Stimulated activated CD8-positive, alpha-beta memory T cell treated with anti-CD3 and anti-CD28 coated beads, Interleukin-15, amount 100 ng/mL, for 1 hour (primary cell): ENCODE measurements at places on chromosomes 4 and X.

- no peak for DNase-seq
These were observed 9.5 kb upstream of the FAM200B start for GRCh38 chr4:15672101-15672500.

DNA sequence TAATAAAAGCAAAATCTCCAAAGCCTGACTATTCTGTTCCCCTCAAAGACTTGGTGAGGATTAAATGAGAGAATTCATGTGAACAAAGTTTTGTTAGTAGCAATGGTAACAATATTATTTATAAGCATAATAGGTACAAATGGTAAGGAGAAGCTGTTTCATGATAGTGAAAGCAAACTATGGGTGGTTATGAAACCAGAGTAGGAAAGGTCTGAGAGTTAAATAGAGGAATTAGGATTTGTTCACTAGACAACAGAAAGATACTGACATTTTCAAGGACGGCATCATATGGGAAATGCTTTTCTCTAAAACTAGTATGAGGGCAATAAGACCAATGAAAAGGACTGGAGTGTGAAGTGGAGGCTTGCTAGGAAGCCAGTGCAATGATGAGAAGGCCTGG, 128.6 kb upstream of the FTHL17 start:
- no peak for DNase-seq

DNA sequence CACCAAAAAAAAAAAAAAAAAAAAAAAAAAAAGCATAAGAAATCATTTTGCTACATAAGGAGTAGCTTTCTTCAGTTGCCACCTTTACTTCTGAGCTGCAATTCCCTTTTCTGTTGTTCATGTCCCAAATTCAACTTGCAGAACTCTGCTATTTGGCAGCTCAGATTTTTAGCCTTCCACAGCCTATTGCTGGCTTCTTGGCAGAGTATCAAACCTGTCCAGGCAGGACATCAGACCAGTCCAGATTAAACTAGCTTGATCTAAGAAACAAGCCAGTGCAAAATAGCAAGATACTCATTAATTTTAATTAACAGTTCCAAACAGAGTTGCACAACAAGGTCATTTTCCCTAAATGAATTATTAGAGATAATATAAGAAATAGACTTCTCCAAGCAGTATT, 123.6 kb upstream of the NR3C2 start:
- no peak for DNase-seq

DNA sequence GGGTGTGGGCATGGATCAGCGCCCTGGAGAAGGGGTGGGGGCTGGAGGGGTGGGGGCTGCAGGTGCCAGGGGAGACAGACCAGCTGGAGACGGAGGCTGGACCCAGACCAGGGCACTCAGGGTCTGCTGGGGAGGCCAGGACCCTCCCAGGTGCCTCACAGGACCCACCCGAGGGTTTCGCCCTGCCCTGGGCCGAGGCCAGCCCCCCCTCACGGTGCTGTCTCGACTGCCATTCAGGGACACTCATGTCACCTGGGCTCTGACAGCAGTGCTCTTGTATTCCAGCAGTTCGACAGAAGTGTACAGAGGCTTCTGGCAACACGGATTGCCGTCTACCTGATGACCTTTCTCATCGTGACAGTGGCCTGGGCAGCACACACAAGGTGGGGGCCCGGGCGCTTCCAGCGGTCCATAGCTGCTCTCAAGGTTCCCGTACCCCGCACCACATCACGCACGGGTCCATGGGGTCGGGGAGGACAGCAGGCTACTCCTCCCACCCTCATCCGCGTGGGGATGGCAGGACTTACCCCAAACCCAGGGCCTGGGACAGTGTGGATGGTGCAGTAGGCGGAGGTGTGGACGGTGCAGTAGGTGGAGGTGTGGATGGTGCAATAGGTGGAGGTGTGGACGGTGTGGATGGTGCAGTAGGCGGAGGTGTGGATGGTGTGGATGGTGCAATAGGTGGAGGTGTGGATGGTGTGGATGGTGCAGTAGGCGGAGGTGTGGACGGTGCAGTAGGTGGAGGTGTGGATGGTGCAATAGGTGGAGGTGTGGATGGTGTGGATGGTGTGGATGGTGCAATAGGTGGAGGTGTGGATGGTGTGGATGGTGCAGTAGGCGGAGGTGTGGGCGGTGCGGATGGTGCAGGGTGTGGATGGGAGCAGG, 18.1 kb downstream of the TMEM175 start:
- DNase-seq: no peak

GRCh38 chr4:76570141-76570973, 135.3 kb downstream of the SHROOM3 start:
- no peak for DNase-seq

DNA sequence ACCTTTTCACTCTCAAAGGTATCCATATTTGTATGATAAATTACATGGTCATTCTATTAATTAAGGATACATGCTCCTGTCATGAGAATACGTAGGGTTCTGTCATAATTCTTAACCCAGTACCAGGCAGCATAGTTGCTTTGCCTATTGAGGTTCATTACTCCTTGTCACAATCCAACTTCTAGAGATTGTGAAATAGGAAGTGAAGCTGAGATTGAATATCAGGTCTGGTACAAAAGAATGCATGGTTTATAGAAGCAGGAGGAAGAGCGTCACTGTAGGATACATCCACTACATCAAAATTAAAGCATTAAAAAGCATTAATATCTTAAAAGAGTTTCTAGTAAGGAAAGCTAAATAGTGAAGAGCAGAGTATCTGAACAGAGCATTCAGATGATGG, 647.0 kb downstream of the IQCM start:
- no peak for DNase-seq

GRCh38 chr4:119894650-119895208, 171.9 kb downstream of the MAD2L1 start:
- no peak for DNase-seq

DNA sequence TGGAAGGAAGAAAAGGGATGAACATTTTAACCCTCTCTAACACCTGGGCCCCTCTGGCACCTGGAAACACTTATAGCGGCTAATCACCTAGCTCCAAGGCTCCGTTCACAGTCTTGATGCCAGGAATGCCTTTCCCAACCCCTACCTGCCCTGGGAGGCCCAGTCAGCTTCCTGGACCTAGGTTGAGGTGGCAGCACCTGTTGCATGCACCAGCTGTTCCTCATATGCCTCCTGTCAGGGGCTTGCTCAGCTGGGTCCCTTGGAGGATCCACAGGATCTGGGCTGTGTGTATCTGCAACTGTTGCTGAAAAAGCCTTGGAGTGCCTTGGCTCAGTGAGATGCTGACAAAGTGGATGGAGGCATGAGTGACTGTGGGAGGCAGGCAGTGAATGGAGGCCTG, 4.4 kb downstream of the CFP start:
- DNase-seq: no peak

DNA sequence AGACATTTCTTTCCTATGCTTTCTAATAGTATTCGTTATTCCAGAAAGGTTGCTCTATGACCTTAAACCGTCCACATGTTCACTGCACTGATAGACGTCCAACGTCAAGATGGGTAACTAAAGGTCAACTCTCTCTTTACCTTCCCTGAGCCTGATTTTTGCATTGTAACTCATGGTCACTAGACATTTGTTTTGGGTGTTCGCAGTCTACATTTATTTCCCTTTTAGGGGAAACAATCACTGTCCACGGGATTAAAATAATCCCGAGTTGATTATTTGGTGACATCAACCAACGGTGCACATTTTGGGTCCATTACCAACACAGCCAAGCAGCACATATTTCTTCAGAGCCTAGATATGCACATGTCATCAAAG, 540 bp upstream of the HADH start:
- DNase-seq: no peak

- no peak for DNase-seq
These were observed 69.5 kb downstream of the PARM1 start for GRCh38 chr4:75002381-75002780.
